ENCODE measurements at places on chromosomes 11 and 22. TPM values are rescaled to one million over a fixed set of nuclear protein-coding genes. Genes with fewer than 3 reads are reported as not detected.

The OR4C3 gene
- not detected for total RNA-seq

The PHOX2A gene
- total RNA-seq: not detected

The HTR3A gene
- not detected for total RNA-seq

The PIWIL4 gene
- total RNA-seq: 0.56 TPM

The HMBS gene
- total RNA-seq: 17.9 TPM

The TSGA10IP gene
- not detected for total RNA-seq

The WT1 gene
- not detected for total RNA-seq

The GRIK4 gene
- total RNA-seq: 0.18 TPM

The MRGPRE gene
- not detected for total RNA-seq

The SLC1A2 gene
- 0.56 TPM for total RNA-seq

The MS4A3 gene
- not detected for total RNA-seq

The SERPIND1 gene
- total RNA-seq: not detected

The HEPHL1 gene
- total RNA-seq: under 0.01 TPM

The MRGPRX3 gene
- total RNA-seq: not detected

The SCGB1C1 gene
- total RNA-seq: not detected

Measured in IMR-90 (cell line).